ENCODE measurements at places on chromosomes 2 and 18.

- no peak for DNase-seq
Measured at GRCh38 chr18:74778191-74778847, 180.6 kb downstream of the ZNF407 start.

DNA sequence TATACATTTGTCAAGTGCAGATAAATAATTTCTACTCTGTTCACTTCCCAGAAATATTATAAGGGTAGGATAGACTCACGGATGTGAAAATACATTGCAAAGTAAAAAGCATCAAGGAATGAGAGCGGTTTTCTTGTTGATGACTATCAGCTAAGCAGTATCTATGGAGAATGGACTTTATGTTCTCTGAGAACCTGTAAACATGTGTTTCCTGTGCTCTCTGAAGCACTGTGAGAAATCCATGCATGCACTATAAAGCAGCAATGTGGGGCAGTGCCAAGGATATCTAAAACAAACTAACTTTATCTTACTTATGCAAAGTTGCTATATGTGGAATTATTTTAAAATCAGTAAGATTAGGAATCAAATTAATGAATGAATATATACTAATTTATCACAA, 4.4 kb upstream of the SIGLEC15 start:
- DNase-seq, result no peak

DNA sequence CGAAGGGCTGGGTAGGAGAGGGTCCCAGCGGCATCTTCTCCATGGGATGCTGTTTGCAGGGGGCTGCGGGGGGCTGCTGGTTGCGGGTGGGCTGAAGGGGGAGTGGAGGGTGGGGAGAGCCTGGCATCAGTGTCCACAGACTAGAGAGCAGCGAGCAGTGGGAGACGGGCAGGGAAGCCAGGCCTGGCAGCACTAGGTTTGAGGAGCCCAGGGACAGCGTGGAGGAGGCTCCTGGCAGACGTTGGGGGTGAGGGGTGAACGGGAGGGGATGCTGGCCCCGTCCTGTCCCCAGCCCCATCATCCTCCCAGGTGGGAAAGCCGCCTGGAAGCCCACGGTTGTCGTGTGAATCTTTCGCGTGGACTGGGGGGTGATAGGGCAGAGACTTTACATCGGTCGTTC, 48.2 kb upstream of the TFCP2L1 start:
- DNase-seq, result no peak

DNA sequence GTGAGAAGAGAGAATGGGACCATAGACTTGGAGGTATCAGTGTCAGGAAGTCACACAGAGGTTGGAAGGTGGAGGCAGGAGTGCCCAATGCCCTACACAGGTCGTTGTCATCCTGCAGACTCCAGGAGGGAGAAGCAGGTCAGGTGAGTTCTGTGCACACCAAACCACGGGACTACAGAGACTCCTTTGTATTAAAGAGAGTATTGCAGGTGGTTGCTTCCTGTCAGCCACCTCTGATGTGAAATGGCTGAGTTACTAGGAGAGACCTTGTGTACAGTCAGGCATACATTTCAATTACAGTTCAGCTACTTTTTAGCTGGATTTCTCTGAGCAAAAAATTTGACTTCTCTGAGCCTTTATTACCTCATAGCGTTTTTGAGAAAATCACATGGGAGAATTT, 51.6 kb downstream of the SPP2 start:
- no peak for DNase-seq

- DNase-seq, result no peak
Measured at GRCh38 chr2:42984617-42985016, 192.2 kb upstream of the HAAO start.

DNA sequence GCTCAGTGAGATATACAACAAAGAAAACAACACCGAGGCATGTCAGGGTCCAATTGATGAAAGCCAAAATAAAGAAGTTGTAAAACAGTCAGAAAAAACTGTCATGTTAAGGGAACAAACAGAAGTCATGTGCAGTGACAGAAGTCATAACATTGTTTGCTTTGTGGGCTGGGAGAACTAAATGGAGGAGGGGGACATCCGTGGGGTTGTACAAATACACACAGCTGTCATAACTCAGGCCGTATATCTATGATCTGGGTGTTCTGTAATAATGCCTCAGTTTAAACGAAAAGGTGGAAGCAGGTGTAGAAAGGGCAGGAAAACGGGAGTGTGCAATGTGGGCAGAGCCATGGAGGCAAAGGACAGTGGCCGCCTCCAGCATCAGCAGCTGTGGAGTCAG, 27.3 kb downstream of the TIMM21 start:
- no peak for DNase-seq

GRCh38 chr2:113910110-113910717, 20.3 kb downstream of the ACTR3 start:
- DNase-seq, result peak; percentile 4

GRCh38 chr2:237623428-237624403, 3.7 kb upstream of the LRRFIP1 start:
- no peak for DNase-seq

DNA sequence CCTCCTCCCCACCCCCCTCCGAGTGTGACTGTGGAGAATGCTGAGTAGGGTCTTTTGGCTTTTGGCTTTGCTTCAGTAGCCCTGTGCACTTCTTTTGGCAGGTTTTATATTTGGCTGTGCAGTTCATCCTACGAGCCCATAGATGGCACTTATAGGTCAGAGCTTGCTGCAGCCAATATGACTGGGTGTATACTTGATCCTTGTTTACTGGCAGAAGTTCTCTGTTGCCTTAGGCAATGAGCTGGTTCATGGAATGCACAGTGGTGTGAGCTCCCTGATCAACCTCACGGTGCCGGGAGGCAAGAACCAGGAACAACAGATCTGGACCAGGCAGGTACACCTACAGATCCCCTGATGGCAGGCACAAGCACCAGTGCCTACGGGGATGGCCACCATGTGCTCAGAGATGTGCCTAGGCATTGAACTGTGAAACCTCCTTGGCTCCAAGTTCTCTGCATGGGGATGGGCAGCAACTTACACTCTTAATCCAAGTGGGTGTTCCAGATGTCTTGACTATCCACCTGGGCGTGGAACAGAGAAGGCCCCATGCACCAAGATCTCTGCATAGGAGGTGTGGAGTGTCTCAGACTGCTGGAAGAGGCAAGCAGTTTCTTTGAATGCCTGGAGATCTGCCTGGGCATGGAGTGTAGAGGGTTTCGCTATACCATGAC, 190.4 kb downstream of the KIAA1328 start:
- no peak for DNase-seq

DNA sequence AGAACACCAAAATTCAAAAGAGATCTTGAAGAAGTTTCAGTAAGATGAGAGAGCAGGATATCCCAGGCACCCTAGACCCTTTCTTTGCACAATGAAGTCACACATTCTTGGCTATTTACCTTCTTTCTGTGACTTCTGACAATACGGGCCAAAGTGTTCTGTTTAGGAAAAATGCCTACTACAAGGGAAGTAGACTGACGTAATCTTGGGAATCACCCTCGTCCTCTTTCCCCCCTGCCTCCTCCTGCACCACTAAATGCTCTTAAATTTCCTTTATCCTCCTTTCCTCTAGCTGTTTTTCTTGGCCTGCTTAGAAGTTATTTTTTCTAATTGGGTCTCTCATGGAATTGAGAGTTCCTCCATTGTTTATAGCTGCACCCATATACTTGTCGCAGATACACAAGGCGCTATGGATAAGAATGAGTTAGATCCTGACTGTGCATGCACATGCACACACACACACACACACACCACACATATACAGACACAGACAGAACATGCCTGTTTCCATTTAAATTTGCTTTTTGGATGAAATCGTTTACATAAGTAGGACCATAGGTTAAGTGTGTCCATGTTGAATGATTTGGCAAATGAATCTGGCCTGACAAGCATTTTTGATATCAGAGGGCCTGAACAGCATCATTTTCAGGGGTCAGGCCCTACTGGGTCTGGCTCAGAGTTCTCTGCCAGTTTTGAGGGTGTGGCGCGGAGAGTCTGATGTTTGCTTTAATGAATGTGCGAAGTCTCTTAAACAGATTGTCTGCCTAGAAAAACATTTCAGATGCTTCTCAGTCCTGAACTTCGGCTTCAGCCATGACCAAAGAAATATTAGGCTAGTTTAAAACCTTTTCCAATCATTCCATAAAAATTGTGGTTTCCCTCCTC, 131.9 kb upstream of the NT5C1B start:
- DNase-seq, result no peak

DNA sequence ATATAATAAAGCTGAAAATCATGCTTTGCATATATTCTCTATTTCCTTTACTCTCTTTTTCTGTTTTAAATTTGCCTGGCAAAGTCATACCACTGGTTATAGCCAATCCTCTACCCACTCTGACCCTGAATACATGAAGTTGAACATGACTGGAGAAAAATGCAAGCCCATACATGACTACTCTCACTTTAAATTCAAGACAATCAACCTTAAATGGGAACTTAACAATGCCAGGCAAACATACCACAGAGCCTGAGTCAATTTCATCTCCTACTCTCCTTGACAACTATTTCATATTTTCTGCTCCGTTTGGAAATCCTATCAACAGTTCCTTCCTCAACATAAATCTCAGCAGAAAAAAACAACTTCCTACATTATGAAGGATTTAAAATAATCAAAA, 22.6 kb downstream of the RAD51AP2 start:
- no peak for DNase-seq

GRCh38 chr2:155583674-155584195, 748.8 kb downstream of the NR4A2 start:
- no peak for DNase-seq

DNA sequence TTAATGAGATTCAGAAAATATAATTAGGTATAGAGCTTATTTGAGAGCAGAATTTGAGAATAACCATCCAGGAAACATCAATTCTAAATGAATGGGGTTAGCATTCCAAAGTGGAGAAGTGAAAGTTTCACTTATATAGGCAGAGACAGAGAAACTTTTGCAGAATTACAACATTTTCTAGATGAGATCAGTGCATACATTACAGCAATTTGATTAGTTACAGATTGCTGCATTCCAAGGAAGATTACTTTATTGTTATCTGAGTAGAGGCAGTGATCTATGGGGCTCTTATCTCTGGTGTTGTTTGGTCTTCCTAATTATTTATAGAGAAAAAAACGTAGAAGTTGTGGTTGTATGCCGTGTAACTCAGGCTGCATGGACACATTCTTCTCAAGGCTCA, 373.8 kb upstream of the SYT4 start:
- no peak for DNase-seq

DNA sequence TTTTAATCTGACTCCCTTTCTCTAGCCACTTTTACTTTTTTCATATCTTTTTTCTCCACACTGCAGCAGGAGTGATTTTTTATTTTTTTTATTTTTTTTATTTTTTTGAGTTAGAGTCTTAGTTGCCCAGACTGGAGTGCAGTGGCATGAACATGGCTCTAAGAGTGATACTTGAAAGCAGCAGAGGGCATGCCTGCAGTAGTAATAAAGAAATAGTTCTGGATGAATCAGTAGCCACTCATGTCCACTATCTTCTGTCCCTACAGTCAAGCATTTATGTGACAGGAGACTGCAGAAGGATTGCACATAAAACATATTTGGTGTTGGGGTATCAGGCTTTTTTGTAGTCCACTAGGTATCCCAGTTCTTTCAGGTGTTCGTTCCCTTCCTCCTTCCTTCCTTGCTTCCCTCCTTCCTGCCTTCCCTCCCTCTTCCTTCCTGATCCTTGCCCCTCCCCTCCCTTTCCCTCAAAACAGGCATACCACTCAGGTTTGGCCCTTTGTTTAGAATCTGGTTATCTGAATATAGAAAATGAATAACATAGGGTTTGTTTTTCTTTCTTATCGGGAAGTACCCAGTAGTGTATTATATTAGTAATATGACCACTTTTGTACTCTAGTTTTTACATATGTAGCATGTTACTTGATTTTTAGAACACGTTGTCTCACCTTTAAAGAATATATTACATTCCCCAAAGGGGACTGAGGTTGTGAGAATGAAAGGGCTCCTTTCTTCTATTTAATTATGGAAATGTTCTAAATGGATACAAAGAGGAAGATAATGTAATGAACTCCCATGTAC, 23.5 kb downstream of the MIB1 start:
- DNase-seq, result no peak

- DNase-seq, result no peak
Measured at GRCh38 chr2:121746071-121746578, 9.3 kb upstream of the TSN start.

GRCh38 chr2:239236043-239236807, 164.6 kb downstream of the HDAC4 start:
- DNase-seq, result no peak

- no peak for DNase-seq
Measured at GRCh38 chr18:71503222-71503621, 1040.9 kb downstream of the CBLN2 start.

DNA sequence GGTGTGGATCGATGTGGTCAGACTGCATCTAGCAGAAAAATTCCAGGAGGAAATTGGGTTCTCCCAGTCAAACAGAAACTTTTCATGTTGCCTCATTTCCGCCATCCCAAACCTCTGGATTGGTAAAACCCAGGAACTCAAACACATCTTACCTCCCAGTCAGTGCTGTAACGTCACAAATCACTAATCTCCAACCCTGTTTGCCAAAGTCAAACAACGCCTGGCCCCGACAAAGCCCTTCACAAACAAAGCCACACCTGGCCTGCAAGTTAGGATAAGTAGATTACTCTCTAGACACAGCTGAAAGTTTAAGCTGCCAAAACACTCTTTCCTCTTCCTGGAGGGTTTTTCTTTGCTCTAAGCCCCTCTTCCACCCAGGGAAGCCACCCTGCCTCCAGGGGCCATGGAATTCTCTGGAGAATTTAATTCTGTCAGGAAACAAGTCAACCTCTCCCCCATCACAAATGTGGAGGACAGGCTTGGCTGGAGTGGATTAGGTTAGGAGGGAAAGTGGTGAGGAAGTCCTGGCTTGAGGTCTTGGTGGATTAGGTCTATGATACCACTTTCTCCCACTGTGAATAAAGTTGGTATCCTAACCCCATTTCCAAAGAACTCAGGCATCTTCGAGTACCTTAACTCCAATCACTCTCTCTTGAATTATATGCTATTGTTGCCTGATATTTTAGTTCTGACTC, 86.7 kb downstream of the LYPD6B start:
- no peak for DNase-seq

- DNase-seq, result no peak
Measured at GRCh38 chr2:215712871-215713790, 277.3 kb upstream of the FN1 start.

DNA sequence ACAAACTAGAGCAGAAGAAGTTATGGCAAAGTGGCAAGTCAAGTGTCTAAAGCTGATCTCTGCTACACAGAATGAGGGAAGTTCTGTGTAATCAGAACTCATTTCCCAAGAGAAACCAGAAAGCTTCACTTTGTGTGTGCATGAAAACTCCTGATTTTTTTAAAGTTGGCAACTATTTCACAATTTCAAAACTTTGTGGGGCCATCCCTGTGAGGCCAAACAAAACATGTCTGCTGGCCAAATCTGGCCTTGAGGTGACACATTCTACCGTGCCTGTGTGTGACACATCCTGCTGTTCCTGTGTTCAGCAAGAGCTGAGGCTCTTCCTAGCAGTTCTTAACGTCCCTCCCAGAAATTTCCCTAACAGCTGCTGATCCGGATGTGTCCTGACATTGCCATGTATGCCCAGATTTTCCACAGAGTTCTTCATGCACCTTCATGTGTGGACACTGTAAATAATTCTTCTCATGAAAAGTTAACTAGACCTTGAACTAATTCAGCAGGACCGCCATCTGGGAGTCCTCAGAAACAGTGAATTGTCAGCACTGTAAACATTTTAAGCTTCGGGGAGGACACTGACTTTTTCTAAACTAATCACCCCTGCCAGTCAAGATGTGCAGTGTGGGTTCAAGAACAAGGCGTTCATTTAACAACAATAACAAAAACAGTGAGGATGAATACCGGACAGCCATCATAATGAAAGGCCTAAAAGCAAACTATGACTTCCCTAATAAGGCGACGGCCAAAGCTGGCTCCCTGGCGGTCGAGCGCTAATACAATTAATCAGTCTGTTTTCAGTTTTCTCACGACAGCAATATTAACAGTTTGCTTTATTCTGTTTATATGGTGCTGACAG, 99.0 kb downstream of the PLEKHM3 start:
- DNase-seq, result no peak

All from effector CD8-positive, alpha-beta T cell (primary cell).